ENCODE measurements at places on chromosomes 11 and 22.

DNA sequence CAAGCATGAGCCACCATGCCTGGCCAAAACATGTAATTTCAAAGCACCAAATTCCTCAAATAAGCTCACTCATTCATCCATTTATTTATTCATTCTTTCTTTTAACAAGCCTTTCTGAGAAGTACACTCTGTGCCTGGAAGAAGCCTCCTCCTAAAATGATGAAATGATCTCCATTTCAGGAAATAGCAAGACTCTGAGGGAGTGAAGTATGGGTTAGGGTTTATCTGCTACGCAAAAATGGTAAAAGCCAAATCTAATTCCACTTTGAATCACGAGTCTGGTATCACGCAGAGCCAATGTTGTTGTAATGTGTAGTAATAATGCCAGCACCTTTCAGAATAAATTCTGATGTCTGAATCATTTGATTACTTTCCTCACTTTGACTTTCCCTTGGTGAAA lies 1041.8 kb downstream of the LRRC4C start:
- DNase-seq, result no peak

- DNase-seq, result no peak
Measured at GRCh38 chr11:126328444-126328843, 24.6 kb downstream of the DCPS start.

GRCh38 chr11:62140304-62141110 lies 16.7 kb downstream of the INCENP start:
- DNase-seq, result no peak

- no peak for DNase-seq
Measured at GRCh38 chr22:26617271-26618199, at the start of gene CRYBB1. CRYBB1 (minus strand) TSS chr22:26618027; CDS start chr22:26616319, 1,708 bp downstream.

- DNase-seq, result no peak
Measured at GRCh38 chr11:114316980-114317786, 21.0 kb downstream of the NNMT start.

DNA sequence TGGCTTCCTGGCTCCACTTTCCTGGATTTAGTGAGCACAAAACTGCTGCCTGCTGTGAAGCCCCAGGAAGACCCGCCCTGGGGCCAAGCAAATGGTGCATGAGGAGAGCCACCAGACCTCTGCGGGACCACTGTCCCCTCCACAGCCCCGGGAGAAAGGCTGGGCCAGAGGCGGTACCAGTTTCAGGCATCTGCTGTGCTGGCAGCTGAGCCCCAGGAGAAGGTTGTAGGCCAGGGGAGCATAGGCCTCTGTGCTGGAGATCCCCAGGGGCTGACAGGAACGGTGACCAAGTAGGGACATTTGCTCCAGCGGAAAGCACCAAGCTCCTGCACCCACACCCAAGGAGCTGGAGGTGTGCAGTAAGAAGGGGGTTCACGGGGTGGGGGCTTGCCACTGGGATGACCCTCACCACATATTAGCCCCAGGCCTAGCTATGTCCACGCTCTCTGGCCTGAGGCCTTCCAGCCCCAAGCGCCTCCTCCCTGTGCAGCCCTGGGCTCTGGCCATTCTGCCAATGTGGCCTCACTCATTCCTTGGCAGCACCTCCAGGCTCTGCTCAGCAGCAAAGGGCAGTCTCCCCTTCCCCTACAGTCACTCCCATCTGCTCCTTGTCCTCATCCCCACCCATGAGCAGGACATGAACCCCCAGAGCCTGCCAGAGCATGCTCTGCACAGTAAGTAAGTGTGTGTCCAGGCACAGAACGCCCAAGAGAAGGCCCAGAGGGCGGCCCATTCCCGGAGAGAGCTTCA lies 24.0 kb upstream of the COMT start:
- no peak for DNase-seq

DNA sequence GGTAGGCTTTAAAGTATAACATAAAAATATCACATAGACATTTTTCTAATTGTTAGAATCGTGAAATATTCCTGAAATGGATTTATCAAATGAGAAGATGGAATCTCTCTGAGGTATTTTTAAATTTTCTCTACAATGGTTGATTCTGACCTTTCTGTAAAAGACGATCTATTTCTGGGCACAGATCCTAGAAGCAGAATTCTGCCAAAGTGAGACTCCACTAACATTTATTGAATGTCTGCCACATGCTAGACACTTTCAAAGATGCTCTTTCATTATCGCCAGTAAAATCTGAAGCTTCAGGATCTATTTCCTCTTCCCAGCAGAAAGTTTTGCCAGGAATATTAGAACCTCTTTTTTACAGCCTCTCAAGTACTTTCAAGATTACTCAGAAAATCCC lies 64.1 kb upstream of the TMEM45B start:
- DNase-seq, result no peak

DNA sequence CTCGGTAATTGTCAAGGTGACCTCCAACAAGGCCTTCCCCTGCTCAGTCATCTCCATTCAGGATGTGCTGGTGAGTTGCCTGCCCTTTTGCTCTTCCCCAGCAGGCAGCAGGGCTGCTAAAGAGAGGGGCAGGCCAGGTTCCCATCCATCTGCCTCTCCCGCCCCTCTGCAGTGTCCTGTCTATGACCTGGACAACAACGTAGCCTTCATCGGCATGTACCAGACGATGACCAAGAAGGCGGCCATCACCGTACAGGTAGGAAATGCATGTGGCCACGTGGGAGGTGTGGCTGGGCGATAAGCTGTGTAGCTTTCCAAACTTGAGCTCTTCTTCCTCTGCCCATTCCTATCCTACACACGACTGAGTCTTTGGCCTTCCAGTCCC lies 4.0 kb downstream of the SIDT2 start:
- no peak for DNase-seq

DNA sequence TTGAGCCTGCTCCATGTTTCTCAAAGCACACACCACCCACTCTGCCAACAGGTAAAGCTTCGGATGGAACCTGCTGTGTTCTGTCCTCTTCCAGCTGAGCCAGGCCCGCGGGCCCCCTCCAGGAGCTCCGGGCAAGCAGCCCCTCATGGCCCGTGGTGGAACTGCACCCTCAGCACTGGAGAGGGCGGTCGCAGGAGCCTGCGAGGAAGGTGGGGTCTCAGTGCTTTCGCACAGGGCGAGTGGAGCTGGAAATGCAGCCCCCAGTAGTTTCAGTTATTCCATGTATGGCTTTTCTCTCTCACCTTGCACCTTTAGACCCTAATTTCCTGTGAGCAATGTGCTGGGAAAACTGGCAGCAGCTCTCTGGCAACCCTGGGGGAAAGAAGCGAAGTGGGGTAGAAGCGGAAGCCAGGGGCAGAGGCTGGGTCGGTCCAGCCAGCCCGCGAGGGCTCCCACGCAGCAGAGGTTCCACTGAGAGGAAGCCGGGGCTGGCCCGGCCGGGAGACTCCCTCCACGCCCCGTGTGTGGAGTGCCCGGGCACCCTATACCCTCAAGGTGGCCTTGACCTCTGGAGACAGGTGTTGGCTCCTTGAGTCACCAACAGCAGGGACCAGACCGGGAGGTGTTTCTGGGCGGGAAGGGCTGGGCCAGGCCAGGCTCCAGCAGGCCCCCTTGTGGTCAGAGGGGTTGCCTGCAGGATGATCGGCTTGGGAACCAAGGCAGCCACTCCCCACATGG lies 119.9 kb upstream of the TMEM45B start:
- peak; percentile 44 for DNase-seq

DNA sequence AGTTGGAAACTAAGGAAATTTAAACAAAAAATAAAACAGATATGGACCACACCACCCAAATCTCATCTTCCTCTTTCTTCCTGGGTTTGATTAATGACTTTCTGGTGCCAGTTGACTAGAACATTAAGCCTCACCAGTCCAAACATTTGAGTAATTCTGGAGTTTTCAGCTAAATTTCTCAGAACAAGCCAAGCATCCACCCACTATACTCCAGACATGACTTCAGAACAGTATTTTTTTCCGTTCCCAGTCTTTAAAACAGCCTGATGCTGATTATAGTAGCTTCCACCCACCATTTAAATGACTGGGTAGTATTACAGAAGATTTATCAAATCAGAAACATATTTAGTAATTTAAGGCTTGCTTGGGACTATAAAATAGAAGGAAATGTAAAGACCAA lies 230.9 kb upstream of the UBASH3B start:
- DNase-seq, result no peak

GRCh38 chr22:40107244-40107643 lies 70.5 kb upstream of the TNRC6B start:
- no peak for DNase-seq

GRCh38 chr11:88354912-88355311 lies 17.4 kb upstream of the CTSC start:
- no peak for DNase-seq

DNA sequence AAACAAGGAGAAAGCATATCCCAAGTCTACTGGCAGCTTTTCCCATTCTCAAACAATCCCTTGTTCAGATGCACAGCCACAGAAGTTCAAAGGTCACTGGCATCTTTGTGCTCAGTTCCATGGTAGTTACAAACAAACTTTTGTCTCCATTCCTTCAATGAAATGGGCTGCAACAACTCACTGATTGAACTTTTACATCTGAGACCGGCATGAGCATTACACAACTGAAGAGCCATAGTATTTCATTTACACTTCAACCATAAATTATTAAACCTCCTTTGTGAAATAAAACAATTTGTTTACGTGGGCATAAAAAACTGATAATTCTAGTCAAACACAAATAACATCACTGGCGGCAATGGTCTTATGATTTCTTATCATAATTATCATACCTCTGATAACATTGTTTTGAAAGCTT lies 67.8 kb upstream of the ARHGAP32 start:
- DNase-seq, result no peak

- peak; percentile 36 for DNase-seq
Measured at GRCh38 chr11:60756307-60757032, at the start of gene MS4A15. MS4A15 (plus strand) TSS chr11:60756867; CDS start chr11:60763734, 6,867 bp downstream.

- DNase-seq, result no peak
Measured at GRCh38 chr11:124340142-124340447, 20.1 kb upstream of the OR8D2 start.

GRCh38 chr11:110380836-110381622 lies 48.7 kb upstream of the FDX1 start:
- no peak for DNase-seq

DNA sequence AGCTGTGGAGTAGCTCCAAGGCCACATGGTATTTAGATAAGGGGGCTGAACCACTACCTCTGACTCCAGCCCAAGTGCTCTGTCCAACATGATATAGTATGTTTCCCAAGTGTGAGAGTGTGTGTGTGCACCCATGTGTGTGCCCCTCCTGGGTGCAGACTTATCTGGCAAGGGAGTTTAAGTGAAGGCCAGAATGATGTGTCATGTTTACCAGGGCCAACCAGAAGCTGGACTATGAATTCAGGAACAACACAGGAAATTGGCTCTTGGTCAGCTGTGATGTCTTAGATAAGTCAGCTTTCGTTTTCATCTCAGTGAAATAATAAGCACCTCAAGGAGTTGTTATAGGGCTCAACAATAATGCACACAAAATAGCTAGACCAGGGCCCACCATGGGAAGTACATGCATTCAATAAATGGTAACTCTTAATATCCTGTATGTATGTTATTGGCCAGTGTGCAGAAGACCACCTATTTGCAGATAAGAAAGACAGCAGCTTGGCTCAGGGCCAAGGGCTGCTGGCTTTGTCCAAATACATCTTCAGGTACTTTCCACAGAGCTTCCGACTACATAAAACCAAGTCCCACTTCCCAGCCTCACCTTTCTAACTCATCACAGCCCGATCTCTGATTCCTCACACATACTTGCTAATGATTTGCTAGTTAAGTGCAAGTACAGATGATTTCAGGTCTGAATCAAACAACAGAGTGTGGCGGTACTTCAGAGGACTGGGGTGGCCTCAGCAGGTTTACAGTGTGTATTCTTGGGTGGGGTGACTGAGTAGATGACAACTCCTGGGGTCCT lies 120.9 kb downstream of the ME3 start:
- DNase-seq, result no peak

- DNase-seq, result no peak
Measured at GRCh38 chr11:32411942-32412615, 23.3 kb downstream of the WT1 start.

DNA sequence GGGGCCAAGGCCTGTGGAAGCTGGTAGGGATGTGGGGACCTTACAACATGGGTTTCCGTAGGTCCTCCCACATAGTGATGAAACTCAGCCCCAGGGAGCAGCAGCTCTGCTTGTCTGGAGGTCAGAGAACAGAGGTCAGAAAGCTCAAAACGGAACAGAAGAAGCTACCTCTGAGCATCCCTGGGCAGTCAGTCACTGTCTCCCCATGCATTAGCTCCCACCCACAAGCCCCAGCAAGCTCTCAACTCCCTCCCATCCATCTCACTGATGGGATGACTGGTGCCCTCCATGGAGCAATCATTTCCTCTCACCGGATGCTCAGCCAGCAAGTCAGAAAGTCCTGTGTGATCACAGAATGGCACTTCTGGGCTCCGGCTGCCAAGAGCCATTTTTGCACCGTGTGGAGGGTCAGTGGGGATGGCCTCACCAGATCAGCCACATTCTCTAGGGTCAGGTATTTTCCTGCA lies 1.9 kb downstream of the TPP1 start:
- no peak for DNase-seq

- DNase-seq, result no peak
Measured at GRCh38 chr11:49208006-49208721, at the start of gene FOLH1. FOLH1 (minus strand) TSS chr11:49208602; CDS start chr11:49208409, 193 bp downstream.

GRCh38 chr11:390175-390574 lies 3.8 kb upstream of the PKP3 start:
- DNase-seq, result no peak

DNA sequence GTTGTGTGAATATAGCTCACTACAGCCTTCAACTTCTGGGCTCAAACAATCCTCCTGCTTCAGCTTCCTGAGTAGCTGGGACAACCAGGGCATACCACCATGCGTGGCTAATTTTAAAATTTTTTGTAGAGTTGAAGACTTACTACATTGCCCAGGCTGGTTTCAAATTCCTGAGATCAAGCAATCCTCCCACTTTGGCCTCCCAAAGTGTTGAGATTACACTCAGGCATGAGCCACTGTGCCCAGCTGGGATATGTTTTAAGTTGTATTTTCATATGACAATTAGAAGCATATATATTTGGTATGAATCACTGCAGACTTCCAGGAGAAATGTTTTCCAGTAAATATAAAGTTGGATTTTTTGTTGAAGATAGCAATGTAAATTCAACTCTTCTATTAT lies 15.4 kb downstream of the DDX10 start:
- DNase-seq, result no peak

DNA sequence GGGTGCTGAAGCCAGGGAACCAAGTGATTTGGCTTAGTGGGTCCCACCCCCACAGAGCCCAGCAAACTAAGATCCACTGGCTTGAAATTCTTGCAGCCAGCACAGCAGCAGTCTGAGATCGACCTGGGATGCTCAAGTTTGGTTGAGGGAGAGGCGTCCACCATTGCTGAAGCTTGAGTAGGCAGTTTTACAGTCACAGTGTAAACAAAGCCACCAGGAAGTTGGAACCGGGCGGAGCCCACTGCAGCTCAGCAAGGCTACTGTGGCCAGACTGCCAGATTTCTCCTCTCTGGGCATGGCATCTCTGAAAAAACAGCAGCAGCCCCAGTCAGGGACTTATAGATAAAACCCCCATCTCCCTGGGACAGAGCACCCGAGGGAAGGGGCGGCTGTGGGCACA lies 424.1 kb upstream of the TENM4 start:
- no peak for DNase-seq

DNA sequence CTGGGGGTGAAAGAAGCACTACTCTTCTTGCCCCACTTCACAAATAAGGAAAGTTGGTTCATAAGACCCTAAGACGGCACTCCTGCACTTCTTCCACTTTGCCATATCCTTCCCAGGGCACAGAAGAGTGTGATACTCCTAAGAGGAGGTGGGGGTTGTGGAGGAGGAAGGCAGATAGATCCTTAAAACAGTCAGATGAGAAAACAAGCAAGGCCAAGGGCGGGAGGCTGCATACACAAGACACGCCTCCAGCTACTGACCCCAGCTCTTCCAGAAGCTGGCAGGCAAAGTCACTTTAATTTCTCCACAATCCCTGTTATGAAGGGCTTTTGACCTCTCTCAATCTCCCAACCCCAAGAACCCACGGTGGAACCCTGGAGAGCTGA lies 1.6 kb upstream of the CHRM4 start:
- no peak for DNase-seq
